ENCODE measurements at places on chromosomes 4 and X.
A peak's percentile ranks its signal among the peaks of the same experiment; 100 is the strongest.

- DNase-seq = no peak
Measured at GRCh38 chr4:81352446-81352835, 119.3 kb downstream of the RASGEF1B start.

- no peak for DNase-seq
Measured at GRCh38 chrX:48736303-48736702, 25.2 kb upstream of the GLOD5 start.

DNA sequence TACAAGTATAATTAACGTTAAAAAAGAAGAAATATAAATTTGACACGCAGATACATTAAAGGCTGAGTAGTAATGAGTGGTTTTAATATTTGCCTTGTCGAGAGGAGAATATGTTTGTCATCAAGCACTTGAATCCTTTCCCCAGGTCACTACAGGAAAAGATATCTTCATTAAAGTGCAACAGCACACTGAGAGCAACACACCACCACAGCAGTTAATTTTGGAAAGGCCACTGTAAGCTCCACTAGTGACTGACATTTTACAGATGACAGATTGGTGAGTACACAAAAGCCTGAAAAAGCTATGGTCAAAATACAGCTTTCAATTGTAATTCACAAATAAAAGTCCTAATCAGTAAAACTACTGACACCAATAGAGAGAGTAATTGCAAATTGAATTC lies 76.6 kb downstream of the ZNF718 start:
- DNase-seq = no peak

GRCh38 chr4:1731180-1731579 lies 9.9 kb downstream of the TACC3 start:
- DNase-seq = no peak

DNA sequence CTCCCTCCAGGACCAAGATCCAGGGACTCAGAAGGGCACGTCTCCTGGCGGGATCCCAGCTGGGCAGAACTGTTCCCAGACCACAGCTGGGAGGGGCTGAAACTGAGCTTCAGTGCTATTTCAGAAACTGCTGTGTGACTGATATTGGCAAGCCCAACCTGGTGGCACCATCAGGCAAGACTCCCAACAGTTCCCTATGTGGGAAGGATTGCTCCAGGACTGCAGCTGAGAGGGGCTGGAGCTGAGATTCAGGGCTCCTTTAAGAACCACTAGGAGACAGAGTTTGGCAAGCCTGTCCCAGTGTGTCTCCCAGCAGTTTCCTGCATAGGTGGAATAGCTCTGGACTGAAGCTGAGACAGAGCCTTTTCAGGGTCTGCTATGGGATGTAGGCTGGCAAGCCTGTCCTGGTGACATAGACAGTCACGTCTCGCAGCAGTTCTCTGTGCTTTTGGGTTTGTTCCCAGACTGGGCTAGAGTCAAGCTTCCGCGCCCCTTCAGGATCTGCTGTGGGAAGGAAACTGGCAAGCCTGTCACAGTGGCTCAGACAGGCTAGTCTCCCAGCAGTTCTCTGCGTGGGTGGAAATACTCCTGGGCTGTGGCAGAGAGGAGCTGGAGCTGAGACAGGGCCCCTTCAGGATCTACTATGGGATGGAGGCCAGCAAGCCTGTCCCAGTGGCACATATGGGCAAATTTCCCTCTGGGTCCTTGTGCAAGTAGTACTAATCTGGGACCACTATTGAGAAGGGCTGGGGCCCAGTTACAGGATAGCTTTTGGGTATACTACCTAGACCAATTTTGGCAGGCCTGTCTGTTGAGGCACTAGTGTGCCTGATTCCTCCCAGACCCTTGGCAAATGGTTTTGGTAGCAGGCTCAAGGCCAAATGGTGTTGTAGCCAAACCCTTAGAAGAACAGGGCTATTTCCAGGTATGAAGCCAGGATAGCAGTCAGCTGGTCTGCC lies 20.2 kb upstream of the MED14 start:
- DNase-seq = peak; percentile 37

DNA sequence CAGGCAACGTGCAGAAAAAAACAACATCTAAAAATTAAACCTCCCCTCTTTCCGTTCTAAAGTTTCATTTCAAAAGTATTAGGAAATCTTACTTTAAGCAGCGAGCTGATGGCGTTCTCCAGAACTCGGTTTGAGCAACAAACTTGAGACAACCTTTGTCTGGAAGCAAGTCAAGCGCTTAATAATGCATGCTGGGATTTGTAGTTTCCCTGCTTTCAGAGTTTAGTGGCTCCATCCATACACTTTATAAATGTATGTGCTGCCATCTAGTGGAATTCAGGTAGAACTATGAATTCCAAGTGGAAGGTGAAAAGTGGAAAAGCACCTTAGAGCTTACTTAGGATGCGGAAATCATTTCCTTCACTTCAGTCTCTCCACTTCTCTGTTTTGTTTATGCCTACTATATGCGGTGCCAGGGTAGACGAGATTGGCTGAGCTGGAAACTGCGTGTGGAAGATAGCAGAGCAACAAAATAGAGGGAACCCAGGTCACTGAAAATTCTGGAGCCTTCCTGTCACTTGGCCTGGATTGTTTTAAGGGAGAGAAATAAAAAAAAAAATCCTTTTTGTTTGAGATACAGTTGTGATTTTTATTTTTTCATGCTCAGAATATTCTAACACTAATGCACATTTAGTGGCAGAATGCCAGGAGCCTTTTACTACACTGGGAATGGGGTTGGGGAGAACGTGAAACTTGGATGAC lies at the start of gene BDH2:
TSS of gene BDH2 (minus strand) at position 144 of the 702 bp plus-strand sequence. CDS start 3,580 bp downstream, outside the sequence.
- DNase-seq = peak; percentile 35

GRCh38 chrX:71923516-71923915 lies 12.9 kb downstream of the NHSL2 start:
- no peak for DNase-seq

- DNase-seq = no peak
Measured at GRCh38 chrX:63258144-63258543, 93.0 kb downstream of the SPIN4 start.

Data from H9 (cell line).